ENCODE measurements at places on chromosomes 12 and 14.

DNA sequence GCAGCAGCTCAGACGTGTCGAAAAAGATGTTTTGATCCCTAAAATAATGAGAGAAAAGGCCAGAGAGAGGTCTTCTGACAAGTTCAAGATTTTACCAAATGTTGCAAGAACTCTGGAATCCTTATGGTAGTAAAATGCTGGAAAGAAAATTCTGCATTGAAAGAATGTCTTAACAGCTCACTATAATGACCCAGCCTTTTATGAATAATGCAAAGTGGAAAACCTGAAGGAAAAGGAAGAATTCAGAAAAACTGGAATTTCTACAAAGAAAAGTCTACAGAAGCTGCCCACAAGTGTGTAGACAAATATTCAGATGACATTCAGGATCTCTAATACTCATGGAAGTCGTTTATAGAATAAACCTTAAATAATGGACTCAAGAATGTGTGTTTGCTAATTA is 1.8 kb upstream of the CCDC88C start:
- no peak for DNase-seq

GRCh38 chr14:68663385-68664076 is 129.3 kb downstream of the ZFP36L1 start:
- peak; percentile 46 for DNase-seq

DNA sequence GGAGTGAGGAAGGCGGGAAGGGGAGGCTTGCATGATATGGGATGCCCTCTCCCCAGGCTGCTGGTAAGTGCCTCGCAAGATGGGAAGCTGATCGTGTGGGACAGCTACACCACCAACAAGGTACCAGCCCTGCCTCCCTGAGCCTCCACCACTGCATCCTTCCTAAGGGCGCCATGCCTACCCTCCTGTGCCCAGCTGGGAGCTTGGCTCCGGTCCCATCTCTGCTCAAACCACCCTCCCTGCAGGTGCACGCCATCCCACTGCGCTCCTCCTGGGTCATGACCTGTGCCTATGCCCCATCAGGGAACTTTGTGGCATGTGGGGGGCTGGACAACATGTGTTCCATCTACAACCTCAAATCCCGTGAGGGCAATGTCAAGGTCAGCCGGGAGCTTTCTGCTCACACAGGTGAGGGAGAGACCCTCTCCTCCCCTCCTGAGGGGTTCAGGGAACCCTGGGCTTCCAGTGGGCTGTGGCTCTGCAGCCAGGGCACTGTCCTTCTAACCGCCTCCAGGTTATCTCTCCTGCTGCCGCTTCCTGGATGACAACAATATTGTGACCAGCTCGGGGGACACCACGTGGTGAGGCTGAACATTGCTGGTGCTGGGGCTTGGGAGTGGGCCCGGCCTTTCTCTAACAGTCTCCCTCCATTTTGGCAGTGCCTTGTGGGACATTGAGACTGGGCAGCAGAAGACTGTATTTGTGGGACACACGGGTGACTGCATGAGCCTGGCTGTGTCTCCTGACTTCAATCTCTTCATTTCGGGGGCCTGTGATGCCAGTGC is 2.6 kb downstream of the GNB3 start:
- no peak for DNase-seq

DNA sequence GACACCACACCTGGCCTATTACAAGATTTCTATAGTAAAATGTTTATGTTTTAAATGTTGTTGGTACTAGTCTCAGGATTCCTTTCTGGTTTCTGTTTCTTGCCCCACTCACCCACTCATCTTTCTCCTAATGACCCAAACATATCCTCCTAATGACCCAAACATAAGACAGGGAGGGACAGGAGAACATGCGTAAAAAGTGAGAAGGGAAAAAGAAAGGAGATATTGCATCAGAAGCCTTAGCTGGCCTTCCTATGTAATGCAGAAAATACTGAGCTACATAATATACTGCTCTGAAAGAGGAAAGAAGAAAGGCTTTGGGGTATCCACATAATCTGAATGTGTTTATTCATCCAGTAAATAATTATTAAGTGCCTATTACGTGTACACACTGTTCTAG is 104.6 kb upstream of the GPHB5 start:
- DNase-seq = no peak

DNA sequence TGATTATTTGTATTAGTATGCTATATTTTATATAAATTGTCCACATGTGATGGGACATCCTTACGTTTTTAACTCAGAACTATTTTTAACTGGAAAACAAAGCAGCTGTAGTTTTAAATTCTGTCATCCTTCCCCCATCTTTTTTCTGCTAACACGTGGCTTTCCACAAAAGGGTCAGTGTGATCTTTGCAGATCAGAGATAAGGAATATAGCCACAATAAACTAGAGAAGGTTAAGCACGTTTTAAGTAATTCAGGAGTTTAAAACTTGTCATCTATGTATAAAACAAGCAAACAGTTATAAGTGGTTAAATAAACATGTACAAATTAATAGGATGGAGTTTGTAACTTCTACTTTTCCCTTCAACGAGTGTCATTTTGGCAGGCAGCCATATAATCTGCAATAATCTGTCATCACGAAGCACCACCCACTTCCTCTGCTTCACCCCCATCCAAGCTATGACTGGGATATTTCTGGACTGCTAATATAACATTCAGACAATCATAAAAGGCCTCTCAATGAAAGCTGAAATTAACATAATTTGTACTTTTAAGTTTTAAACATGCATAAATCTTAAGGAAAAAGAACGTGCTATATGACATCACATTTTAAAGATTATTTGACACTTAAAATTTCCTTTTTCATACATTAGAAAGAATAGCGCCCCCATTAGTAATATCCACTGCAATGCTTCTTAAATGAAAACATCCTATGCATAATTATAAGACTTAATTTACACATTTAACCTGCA is 15.3 kb downstream of the TAOK3 start:
- no peak for DNase-seq
